Upper lobe of left lung (tissue), 6 donors: ENCODE measurements at places on chromosomes 4 and X. TPM values are rescaled to one million over a fixed set of nuclear protein-coding genes. Genes with fewer than 3 reads are reported as not detected.

DNA sequence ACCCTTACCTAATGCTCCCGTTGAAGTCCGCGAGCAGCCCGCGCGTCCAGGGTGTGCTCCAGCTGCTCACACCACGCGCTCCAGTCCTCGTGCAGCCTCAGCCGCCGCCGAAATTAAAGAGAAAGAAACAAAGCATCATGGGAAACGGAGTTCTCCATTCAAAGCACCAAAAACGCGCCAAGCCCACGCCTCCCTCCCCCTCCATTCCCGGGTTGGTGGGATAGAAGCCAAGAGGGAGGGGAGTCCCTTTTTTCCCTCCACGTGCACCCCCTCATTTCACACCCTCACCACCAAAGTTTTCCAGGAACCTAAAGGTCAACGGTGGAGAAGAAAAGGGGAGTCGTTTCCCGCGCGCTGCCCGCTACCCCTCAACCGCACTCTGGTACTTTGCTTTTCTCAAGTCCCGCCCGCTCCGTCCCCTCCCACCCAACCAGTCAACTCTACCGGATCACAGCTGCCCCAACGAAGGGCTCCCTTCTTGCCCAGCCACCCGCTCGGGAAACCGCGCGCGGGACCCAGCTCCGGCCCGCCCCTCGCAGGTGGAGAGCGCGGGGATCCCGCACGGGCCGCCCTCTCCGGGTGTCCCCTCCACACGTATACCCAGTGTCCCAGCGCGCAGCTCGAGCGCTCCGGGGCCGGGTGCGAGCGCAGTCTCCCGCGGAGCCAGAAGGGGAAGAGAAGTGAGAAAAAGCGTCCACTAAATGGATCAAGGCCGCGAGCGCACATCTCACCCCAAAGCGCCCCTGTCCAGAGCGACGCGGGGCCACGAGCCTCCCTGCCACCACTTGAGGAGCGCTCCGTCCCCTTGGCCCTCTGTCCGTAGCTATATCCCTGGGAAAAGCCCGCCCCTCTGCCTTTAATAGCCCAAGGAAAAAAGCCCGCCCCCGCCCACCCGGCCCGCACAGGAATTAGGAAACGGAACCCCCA, 65.1 kb upstream of the CCDC160 start:
- peak overlapping the region; percentile 57 for H3K27ac ChIP-seq
- no peaks in the 10 kb centered on the region for H3K36me3 ChIP-seq
- H3K27me3 ChIP-seq = no peaks in the 10 kb centered on the region

GRCh38 chr4:31998807-31999206, 1278.6 kb downstream of the PCDH7 start:
- H3K27ac ChIP-seq = no peak overlapping the region
- no peaks in the 10 kb centered on the region for H3K4me1 ChIP-seq
- DNase-seq = no peak
- no peaks in the 10 kb centered on the region for H3K36me3 ChIP-seq
- no peak overlapping the region for H3K4me3 ChIP-seq

- H3K4me1 ChIP-seq = no peaks in the 10 kb centered on the region
- no peaks in the 10 kb centered on the region for H3K27me3 ChIP-seq
- DNase-seq = no peak
- H3K36me3 ChIP-seq = no peaks in the 10 kb centered on the region
- H3K4me3 ChIP-seq = no peak overlapping the region
Measured at GRCh38 chrX:50871922-50872453, 38.5 kb upstream of the BMP15 start.

- peak; percentile 5 for DNase-seq
- H3K4me1 ChIP-seq = no peaks in the 10 kb centered on the region
- H3K27ac ChIP-seq = no peak overlapping the region
Measured at GRCh38 chr4:97911236-97911906, 231.9 kb downstream of the STPG2 start.

DNA sequence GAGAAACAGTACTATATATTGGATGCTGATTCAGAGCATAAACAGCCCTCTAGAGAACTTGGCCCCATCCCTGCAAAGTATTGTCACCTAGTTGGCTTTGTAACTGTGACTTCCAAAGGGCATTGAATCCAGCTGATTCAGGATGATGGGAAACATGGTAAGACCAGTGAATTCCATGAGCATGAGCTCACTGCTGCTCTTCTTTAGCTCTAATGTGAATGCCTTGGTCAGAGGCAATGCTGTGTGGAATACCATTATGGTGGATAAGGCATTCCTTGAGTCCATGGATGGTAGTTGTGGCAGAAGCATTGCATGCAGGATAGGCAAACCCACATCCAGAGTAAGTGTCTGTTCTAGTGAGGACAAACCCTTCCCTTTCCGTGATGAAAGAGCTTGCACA, 365.6 kb upstream of the EDA2R start:
- no peak for DNase-seq
- H3K36me3 ChIP-seq = no peaks in the 10 kb centered on the region
- H3K4me1 ChIP-seq = no peaks in the 10 kb centered on the region

- H3K4me1 ChIP-seq = no peaks in the 10 kb centered on the region
- no peaks in the 10 kb centered on the region for H3K27me3 ChIP-seq
- H3K36me3 ChIP-seq = no peaks in the 10 kb centered on the region
- no peak overlapping the region for H3K27ac ChIP-seq
- DNase-seq = no peak
- no peak overlapping the region for H3K4me3 ChIP-seq
Measured at GRCh38 chr4:147960971-147961370, 229.1 kb downstream of the ARHGAP10 start.

DNA sequence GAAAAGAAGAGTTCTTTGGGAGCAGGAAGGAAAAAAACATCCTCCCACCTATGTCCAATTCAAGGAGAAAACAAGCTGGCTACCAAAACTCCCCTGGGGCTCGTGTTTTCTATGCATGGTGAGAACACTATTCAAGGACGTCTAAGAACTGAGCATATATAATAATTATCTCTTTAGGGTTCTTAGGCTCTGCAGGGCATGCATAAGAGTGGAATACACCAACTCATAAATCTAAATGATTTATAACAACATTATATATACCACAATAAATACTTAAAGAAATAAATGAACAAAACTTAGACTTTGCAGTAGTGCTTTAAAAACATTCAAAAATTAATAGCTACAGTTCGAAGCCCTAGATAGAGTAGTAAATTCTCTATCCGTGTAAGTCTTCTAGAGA, 19.5 kb upstream of the TMEM154 start:
- no peaks in the 10 kb centered on the region for H3K4me1 ChIP-seq
- H3K36me3 ChIP-seq = no peaks in the 10 kb centered on the region
- H3K4me3 ChIP-seq = no peak overlapping the region
- no peak overlapping the region for H3K27ac ChIP-seq
- DNase-seq = no peak
- H3K27me3 ChIP-seq = no peaks in the 10 kb centered on the region

DSPP gene
- not detected for total RNA-seq

GIMD1 gene
- not detected for total RNA-seq
